ENCODE measurements at places on chromosomes 6 and 20. TPM values are rescaled to one million over a fixed set of nuclear protein-coding genes. Genes with fewer than 3 reads are reported as not detected.

PRSS35 gene
- 3.1 TPM for total RNA-seq

GRCh38 chr20:38452880-38453624 is 17.9 kb upstream of the SNHG17 start:
- peaks cover 4% of the 10 kb centered on the region for H3K27me3 ChIP-seq
- H3K4me3 ChIP-seq = no peak overlapping the region
- H3K36me3 ChIP-seq = peaks cover 20% of the 10 kb centered on the region
- no peak overlapping the region for H3K27ac ChIP-seq

DNA sequence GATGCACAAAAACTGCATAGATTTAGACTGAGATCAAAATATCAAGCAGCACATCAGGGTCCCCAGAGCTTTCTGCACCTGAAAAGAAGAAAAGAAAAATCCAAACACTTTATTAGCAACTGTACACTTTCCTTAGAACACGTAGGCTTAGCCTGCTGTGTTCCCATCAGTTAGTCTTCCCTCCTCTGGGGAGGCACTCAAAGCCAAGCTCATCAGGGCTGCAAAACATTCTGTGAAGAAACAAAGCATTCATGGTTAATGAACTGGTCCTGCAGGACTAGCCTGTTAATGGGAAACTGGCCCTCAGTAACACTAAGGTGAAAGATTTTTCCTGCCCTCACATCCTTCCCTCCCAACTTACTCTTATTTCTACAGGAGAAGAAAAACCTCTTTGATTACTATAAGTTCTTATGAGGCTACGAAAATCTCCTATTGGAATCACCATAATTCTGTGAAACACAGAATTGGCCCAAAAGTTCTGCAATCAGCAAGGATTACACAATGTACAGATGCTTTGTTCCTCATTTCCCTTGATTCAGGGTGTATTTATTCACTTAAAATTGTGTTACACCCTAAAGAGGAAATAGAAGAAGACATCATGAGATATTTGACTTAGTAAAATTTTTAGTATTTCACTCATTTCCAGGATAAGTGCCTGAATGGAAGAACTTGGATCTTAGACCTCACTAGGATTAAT is 901.0 kb upstream of the MAP3K7 start:
- no peak overlapping the region for H3K4me3 ChIP-seq
- no peaks in the 10 kb centered on the region for H3K36me3 ChIP-seq
- H3K4me1 ChIP-seq = peaks cover 15% of the 10 kb centered on the region
- no peak for DNase-seq
- H3K27ac ChIP-seq = no peak overlapping the region

DNA sequence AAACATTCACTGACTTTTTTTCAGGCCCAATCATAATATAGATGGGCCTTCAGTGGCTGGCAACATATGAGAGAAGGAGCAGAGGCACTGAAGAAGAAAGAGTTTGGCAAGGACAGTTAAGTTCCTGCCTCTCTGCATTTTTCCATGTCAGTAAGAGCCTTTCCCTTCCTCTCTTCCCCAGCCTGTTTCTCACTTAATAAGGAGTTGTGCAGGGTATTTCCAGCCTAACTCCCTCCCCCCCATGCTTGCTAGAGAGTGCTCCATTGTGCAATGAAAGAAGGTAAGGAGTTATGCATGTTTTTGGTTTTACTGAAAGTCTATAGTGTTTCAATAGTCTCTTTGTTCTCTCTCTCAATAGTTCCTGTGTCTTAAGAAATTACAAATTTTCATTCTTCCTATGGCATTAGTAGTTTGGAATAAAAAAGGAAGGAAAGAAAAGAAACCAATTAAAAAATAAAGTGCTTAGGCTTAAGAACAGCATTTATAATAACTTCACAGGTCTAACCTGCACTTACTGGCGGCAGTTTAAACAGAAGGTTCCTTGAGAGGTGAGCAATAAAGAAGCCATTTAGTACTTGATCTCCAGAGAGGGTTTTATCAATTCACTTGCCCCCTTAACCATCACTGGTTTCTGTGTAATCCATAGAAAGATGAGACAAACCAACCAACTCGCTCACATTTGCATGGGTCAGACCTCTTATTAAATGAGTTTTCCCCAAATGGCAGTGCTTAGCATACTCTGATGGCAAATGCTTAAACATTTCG is 251.1 kb downstream of the PTPRT start:
- DNase-seq = no peak
- H3K4me3 ChIP-seq = no peak overlapping the region
- H3K27me3 ChIP-seq = no peaks in the 10 kb centered on the region
- H3K36me3 ChIP-seq = no peaks in the 10 kb centered on the region
- no peak overlapping the region for H3K27ac ChIP-seq
